CMK (cell line): ENCODE measurements at places on chromosomes 13 and 19.
A peak's percentile ranks its signal among the peaks of the same experiment; 100 is the strongest.

- DNase-seq: no peak
Measured at GRCh38 chr13:76035711-76036110, 399.6 kb downstream of the LMO7 start.

DNA sequence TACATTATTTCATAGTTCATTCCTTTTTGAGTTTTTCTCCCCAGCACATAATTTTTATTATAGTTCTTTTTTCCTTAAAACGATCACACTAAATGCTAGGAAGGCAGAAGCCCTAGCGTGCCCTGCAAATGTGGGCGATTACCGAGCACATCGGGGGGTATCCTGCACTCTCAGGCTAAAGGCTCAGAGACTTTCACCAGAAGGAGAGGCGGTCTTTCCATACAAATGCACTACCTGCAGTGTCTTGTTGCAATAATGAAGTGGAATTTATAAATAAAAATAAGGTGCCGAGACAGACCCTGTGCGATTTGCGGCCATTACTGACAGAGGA is 29.3 kb upstream of the SPACA7 start:
- no peak for DNase-seq

- no peak for DNase-seq
Measured at GRCh38 chr19:44620667-44621066, 7.3 kb downstream of the IGSF23 start.

DNA sequence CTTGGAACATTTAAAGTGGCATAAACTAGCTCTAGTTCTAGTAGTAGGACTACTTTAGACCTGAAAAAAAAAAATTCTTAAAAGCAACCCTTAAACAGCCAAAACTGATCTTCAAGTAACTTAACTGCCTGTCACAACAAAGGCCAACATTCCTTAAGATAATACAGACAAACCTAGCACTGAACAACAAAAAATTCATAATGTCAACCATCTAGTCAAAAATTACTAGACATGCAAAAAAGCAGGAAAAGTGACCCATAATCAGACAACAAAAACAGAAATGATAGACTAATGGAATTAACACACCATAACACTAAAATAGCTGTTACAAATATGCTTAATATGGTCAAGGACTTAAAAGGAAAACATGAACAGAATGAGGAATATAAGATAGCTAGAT is 6.7 kb downstream of the SLC6A16 start:
- no peak for DNase-seq

DNA sequence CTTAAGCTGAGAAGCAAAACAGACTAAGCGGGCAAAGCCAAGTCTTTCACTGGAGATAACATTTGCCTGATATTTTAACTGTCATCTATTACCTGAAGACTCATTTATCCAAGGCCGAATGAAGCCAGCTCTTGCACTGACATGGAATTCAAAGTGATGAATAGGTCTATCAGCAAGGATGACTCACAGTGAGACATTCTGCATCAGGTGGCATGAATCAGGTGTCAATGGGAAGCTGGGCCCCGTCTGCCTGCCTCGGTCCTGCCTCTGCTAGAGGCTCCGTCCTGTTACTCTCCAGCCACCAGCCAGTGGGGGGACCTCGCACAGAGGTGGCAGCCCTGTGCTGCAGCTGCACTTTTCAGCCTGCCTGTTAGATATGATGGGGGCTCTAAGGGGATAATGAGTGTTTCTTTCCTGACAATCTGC is 23.5 kb downstream of the STARD13 start:
- DNase-seq: no peak

DNA sequence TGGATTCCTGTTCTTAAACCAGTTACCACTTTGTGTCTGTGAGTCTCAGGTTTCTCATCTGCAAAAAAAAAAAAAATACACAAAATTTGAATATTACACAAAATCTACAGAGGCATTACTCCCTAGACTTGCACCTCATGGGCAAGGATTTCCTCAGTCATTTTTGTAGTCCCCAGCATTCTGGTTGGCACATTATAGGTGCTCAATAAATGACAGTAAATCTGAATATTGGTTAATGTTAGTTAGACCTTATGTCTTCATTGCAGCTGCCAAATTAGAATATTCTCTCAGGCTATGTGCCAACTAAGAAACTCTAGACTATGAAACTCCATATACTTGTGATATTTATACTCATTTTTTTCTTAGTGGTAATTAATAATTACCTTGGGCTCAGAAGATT is 2.2 kb downstream of the ZNF507 start:
- no peak for DNase-seq

DNA sequence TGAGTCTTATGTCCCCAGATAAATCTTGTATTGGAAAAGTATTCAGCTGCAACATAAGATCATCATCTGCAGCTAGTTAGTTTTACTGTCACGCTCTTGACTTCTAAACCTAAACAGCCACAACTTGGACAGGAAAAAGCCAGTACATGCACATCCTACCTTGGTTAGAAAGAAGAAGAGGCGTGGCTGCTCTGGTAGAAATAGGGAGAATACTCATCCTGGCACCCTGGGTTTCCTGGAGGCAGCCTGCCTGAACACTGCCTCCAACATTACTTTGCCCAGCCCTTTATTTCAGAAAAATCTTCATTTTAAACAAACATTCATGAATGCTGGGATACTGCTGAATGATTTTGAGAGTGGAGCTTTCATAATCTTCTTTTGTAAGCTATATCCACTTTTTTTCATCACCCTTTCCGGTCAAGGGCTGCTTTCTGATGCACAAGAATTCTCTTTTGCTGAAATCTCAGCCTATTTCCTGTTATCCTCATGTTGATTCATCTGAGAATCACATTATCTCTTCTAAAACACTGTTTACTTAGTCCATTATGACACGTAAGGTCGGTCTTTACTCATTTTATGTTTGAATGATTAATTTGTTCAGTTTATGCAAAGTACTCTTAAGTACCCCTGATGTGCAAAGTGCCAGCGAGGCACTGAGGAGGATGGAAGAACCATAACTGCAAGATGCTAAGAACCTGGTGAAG is 55.2 kb downstream of the STARD13 start:
- DNase-seq: no peak

DNA sequence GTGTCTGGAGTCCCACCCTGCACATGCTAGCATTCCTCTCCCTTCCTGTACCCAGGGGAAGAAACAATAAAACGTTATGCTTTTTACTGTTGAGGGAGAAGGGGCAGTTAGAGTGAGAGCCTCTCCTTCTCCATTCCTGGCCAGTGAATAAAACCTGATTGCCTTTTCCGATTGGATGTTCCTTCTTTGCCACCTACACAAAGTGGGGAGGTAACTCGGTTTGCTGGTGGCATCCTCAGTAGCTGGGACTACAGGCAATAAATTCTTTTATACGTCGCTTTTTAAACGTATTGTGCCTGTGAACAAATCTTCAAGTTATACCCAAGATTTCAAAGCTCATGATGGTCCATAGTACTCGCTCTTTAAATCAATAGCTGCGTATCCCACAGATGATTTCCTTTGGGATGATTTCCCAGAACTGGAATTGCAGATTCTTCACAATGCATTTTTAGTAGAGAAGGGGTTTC is 660 bp upstream of the MVB12A start:
- DNase-seq: no peak

- DNase-seq: no peak
Measured at GRCh38 chr13:89822467-89822866, 1525.0 kb upstream of the MIR17HG start.

GRCh38 chr19:7385062-7385461 is 36.3 kb downstream of the ARHGEF18 start:
- no peak for DNase-seq

DNA sequence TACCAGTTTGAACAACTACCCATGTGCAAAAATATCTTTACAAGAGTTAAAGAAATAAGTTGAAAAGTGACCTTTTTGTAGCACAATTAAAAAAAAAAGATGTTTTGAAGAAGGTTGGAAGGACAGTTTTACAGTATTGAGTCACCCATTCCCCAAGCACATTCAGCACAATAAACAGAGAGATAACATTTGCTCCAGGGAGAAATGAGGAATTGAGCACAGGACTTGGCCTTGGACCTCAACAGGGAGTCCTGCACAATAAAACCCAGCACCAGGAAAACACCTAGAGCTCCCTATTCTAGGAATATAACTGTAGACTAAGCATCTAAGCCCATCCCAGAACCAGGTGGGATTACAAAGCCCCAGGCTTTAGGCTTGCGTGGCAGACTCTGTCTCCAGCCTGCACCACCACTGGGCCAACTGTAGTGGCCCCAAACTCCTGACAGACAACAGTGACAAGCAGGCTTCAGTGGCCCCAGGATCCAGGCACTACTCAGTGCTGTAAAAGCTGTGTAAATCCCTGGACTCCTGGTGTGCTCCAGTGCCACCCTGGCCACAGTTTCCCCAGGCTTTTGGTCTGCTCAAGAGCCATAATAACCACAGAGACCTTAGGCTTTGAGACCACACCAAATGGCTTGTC is 857.2 kb downstream of the SLITRK1 start:
- DNase-seq: no peak

DNA sequence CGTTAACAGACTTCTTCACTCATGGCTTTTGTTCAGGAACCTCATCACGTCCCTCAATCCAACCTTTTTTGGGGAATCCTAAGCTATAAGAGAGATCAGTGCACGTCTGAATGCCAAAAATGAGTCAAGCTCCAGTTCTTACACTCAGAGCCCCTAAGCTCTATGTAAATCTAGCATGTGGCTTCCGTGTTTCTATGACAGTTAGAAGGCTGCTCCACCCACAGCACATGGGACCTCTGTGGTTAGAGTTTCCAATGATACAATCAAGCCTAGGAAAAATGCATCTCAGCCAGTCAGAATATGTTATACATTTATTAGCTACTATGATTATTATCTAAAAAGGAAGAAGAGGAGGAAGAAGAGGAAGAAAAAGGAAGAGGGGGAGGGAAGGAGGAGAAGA is 135.9 kb downstream of the ENOX1 start:
- DNase-seq: no peak

DNA sequence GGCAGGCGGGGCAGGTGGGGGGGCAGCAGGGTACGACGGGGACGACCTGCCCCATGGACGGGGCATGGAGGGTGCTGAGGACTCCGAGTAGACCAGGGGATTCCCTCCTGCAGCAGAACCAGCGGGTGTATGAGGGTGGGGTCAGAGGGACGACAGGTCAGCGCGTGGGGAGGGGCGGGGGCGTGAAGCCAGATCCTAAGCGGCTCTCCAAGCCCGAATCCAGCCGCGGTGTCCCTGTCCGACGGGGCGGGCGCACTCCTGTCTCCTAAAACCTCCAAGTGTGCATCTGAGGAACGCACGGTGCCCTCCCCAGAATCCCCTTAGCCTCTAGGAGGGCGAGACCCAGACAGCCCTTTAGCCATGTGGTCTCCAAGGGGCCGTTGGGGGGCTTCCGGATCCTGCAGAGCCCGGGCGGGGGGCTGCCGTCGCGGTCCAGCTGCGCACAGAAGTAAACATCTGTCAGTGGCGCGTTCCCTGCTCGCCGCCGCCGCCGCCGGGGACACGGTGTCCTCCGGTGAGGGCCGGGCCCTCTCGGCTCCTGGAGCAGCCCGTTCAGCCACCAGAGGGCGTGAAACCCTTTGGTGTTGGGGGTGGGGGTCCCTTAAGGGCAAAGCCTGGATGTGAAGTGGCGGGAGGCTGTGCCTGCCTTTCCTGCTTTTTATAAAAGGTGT is 730 bp downstream of the NRTN start:
- peak; percentile 56 for DNase-seq

DNA sequence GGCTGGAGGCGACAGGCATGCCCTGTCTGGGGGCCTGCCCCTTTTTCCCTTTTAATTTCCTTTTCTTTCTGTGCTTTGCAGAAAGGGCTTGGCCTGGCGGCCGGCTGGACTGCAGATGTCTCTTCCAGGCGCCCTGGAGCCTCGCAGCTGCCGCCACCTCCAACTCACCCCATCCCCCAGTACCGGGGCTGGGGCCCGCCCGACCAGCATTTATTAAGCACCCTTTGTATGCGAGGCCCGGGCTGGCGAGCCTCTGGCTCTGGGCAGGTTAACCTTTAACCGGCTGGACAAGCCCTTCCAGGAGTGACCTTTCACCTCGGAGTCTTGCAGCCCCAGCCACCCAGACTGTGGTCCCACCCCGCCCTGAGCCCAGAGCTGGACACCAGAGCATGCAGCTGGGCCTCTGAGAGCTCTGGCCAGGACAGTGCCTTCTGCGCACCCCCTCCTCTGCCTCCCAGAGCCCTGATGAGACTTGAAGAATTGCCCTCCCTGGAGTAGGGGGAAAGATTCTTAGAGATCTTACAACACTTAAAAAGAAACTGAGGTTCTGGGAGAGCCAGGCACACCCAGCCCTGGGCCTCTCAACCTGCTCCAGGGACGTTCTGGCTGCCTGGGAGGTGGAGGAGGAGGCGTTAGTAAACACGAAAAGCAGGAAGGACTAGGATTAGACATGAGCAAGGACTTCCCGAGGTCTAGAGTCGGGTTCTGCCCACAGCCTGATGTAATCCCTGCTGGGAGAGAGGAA is 1.1 kb upstream of the NR2F6 start:
- DNase-seq: no peak

DNA sequence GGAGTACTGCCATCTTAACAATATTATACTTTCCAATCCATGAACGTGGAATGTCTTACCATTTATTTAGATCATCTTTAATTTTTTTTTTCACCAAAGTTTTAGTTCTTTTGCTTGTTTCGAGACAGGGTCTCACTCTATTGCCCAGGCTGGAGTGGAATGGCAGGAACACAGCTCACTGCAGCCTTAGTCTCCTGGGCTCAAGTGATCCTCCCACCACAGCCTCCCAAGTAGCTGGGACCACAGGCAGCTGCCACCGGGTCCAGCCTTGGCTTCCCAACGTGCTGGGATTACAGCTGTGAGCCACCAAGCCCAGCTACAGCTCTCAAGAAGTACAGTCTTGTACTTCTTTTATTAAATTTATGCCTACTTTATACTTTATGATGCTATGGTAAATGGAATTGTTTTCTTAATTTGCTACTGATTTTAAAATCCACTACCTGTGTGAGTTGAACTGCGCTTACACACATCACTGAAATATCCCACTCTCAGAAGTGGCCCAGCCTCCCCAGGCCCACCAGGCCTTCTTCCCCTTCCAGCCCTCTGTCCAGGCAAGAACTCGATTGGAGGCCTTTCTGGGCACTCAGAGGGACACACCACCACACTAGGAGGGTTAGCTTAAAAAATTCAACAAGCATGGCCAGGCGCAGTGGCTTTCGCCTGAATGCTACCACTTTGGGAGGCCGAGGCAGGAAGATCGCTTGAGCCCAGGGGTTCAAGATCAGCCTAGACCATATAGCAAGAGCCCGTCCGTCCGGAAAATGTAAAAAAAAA is 1.0 kb upstream of the PGLS start:
- DNase-seq: no peak

DNA sequence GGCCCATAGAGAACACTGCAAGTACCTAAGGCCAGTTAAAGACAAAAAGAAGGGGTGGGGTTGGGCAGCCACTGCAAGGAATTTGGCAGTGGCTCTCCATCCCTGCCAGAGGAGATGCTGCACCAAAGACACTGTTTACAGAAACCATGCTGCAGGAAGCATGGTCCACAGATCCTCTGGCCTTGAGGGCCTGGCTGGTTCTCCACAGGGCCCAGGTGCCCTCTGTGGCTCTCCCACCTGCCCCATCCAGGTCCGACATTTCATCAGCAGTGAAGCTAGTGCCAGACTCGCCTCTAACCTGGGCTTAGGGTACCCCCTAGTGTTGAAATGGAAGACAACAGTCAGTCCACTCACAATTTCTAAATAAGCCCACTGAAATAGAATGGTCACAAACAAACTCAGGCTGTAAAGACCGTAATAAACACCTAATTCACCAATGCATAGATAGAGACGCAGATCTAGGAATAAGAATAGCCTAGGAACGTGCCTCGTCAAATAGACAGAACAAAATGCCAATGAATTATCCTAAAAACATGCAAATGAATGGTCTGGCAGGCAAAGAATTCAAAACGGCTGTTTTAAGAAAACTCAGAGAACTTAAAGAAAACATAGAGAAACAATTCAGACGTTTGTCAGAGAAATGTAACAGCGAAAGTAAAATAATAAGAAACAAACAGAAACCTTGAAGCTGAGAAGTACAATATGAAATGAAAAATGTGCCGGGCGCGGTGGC is 23.3 kb downstream of the LYPD4 start:
- no peak for DNase-seq
